ENCODE measurements at places on chromosomes 6 and 20.

GRCh38 chr6:153493501-153493900, 362.4 kb upstream of the RGS17 start:
- no peak for DNase-seq

DNA sequence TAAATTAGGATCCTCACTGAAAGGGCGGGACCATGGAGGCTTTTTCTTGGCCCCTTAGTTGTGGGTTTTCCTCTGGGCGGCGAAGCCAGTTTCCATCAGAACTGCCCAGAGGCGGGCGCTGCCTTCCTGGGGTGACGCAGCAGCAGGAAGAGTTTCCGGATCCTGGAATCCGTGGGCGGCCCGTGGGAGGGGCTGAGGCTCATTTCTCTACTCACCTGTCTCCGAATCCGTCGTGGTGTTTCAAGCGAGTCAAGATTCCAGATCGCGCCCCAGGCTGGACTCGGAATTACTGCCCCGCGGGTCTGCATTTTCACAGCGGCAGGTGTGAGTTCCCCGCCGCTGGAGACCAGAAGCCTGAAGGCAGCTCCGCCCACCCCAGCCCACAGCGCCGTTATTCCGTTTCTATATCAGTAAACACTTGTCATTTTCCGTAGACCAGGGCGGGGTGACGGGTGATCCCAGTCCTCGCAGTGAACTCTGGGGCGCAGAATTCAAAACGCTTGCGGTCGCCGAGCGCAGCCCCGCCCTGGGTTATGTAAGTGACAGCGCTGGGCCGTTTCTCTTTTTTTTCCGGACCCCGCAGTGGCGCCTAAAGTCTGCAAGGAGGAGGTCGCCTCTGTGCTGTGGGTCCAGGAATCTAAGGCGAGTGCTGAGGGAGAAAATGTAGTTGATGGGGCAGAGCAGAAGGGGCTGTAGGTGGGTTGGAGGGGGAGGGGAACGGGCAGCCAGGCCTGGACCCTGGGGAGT, 27.2 kb upstream of the POU5F1 start:
- no peak for DNase-seq

GRCh38 chr20:50844430-50845100, 49.7 kb downstream of the BCAS4 start:
- peak; percentile 85 for DNase-seq

DNA sequence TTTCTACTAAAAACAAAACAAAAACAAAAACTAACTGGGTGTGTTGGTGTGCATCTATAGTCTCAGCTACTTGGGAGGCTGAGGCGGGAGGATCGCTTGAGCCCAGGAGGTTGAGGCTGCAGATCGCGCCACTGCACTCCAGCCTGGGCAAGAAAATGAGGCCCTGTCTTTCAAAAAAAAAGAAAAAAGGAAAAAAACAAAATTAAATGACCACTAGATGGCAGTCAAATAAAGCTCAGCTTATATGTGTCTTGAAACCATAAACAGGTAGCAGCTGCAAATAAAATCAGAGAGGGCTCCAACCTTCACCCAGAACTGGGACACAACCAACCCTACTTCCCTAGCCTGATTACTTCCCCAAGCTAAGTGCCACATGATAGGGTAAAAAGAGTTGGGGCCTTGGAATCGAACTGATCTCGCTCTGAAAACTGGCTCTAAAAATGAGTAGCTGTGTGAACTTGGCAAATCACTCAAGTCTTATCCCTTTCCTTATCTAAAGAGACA, 67.1 kb upstream of the ADGRF4 start:
- DNase-seq = no peak

GRCh38 chr20:53954723-53955658, 115.4 kb downstream of the BCAS1 start:
- no peak for DNase-seq

- no peak for DNase-seq
These were observed 94.6 kb downstream of the ARMC2 start for GRCh38 chr6:108942556-108943492.

DNA sequence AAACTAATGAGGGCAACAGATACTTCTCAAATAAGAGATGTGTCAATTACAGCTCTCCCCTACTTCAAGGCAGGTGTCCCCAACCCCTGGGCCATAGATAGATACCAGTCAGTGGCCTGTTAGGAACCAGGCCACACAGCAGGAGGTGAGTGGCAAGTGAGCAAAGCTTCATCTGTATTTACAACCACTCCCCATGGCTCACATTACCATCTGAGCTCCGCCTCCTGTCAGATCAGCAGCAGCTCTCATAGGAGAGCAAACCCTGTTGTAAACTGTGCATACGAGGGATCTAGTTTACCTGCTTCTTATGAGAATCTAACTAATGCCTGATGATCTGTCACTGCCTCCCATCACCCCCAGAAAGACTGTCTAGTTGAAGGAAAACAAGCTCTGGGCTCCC, 422.1 kb downstream of the GJA1 start:
- no peak for DNase-seq

GRCh38 chr6:223763-224162, 68.5 kb upstream of the DUSP22 start:
- DNase-seq = no peak

- DNase-seq = no peak
These were observed 18.2 kb downstream of the ERGIC3 start for GRCh38 chr20:35560105-35560511.

- no peak for DNase-seq
These were observed 727.9 kb upstream of the MAN1A1 start for GRCh38 chr6:120077489-120077888.

- DNase-seq = no peak
These were observed 244.8 kb upstream of the UFL1 start for GRCh38 chr6:96276856-96277255.

DNA sequence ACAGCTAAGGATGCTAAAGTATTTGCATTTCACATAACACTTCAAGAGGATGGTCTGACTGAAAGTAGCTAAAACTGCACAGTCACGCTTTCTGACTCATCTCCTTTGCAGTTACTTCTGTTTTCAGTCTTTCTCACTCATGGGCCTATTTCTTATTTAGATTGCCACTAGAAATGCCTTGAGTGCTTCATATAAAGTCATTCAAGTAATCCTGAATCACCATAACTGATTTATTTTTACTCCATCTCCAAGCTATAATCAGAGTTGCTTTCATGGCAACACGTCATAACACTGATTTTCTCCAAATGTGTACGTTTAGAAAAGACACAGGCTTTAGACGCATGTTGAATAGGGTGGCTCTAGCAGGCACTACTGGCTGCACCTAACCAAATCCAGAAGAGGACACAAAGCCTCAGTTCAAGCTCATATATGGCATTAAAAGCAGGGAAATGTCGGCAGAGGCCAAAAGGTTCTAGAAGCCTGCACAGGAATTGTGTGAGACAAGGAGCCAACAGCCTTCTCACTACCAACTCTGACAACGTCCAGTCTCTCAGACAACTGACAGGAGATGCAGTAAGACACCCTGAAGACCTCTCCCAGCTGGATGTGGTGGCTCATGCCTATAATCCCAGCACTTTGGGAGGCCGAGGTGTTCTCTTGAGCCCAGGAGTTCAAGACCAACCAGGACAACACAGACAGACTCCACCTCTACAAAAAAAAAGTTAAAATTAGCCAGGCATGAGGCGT, 64.1 kb upstream of the BEND6 start:
- DNase-seq = peak; percentile 71

DNA sequence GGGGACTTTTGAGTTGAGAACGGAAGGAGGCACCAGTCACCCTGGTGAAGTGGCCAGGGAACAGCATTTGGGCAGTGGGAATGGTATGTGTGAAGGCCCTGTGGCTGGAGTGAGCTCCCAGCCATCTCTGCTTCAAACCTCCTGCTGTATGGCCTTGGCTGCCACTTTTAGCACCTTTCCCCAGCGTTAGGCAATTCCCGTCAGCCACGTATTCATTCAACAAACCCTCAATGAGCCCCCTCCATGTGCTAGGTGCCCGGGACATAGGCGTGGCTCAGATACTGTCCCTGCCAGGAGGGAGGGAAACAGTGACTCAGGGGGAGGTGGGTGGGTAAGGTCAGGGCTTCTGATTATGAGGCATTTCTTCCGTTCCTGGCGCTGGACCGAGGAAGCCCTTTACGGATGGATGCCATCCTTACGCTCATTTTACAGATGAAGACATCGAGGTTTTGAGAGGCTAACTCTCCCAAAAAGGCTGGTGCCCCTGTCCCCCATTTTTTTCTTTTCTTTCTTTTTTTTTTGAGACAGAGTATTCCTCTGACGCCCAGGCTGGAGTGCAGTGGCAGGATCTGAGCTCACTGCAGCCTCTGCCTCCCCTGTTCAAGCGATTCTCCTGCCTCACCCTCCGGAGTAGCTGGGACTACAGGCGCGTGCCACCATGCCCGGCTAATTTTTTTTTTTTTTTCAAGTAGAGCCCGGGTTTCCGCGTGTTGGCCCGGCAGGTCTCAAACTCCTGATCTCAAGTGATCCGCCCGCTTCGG, 37.5 kb downstream of the SRC start:
- DNase-seq = no peak

DNA sequence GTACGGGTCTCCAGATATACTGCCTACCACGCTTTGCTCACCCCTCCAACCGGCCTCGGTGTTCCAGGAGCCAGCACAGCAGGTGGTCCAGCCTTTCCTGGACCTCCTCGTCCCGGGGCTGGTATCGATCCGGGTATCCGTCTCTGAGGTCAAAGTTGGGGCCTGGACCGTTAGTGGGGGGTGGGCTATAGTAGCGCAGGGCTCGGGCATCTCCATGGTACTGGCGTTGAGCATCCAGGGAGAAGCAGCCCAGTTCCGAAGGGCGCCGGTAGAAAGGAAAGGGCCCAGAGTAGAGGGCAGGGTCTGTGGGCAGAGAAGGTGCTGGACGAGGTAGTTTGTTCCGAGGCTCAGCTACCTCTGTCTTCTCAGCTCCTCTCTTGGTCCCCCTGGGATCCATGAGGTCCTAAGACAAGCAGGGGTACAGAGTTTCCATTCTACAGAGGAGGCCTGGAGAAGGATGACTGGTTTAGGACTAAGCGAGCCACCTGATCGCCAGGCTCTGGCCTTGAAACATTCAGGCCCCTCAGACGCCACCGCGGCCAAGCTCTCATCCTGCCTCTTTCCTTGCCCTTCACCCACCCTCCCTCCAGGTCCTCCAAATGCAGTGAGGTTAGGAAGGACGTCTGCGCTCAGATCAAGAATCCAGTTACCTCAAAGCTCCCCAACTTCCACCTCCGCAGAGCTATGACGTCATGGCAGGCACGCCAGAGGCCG, 502 bp downstream of the DXO start:
- DNase-seq = no peak

DNA sequence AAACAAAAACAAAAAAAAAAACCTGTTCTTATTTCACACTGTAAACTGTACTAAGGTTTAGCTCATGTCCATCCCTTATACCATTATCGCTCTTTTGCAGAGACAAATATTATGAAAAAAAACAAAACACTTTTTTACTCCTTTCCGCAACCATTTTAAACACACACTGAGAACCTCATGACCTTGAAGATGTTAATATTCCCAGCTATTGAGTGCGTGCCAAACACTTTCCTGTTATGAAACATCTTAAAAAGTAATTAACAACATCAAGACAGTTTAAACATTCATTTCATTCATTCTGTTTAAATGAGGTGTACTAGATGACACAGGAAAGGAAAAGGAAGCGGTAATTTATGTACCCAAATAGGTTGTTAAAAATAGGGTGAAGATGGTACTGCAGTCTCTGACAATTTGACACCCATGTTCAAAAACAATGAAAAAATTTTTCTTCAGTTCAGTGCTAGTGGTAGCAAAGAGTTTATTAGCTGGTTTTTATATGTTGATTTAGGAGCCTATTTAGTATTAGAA, 3.9 kb upstream of the ARHGAP18 start:
- no peak for DNase-seq

DNA sequence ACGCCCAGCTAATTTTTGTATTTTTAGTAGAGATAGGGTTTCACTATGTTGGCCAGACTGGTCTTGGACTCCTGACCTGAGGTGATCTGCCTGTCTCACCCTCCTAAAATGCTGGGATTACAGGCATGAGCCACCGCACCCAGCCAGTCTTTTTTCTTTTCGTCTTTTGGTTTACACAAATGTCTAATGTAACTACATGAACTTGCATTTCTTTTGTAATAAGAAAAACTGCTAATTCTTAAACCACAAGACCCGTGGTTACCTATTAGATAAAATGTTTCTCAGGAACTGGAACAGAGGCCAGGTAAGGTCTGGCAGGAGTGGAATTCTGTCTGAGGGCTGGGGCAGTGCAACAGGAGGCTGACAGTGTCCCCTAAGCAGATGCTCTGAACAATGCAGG, 32.7 kb upstream of the GSTA3 start:
- DNase-seq = no peak

GRCh38 chr6:114366899-114367298, 24.1 kb upstream of the HS3ST5 start:
- no peak for DNase-seq

GRCh38 chr20:56693217-56693616, 64.1 kb downstream of the TFAP2C start:
- no peak for DNase-seq

DNA sequence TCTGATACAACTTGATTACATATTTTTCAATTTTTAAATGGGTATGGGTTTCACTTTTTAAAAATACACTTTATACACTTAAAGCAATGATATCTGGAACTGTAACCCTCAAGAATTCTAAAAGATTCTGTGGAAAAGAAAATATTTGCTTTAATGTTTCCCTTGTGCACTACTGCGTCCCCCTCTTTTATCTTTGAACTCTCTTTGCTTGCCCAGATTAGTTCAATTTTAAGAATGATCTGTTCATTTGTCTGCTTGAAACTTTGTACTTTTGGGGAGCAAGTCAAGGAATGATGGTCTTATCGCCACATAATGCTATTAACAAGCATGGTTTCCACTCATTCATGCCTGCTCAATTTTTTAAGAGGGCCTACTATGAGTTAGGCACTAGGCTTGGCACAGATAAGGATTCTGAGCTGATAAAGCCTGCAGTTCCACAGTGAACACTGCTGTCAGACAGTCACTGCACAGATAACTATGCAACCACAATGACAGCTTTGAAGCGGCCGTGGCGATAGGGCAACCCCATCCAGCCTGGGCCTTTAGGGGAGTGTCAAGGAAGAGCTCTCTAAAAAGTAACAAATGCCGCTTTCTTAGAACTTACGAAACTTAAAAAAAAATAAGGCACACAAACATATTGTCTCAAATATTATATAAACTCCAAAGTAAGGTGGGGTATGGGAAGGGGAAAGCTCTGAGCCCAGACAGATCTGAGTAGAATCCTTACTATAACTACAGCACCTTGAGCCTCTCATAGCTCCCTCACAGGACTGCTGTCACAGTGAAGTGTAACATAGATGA, 29.7 kb downstream of the FYN start:
- DNase-seq = no peak

DNA sequence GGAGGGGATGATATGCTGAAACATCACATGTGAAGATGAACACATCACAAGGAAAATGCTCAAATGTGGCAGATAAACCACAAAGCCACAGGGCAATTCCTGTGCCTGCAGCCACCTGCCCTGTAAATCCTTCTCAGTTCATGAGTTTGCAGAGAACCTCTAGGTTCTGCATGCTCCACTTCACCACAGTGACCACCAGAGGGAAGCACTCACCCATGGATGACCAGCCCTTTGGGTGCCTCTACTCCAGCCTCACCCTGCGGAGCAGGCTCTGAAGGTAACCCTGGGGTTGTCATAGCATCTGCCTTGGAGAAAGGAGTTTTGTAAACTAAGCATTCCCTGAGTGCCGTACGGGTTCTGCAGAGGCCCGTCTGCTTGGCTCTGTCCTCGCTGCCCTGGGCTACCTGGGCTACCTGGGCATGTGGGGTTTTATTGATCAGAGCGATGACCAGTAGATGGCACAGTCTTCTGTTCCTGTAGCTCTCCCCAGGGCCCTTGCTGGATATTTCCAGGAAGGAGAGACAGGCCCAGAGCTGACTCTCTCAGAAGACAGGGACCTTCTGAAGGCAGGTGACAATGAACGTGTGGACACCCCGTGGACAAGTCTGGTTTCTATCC, 31.7 kb upstream of the CST1 start:
- DNase-seq = no peak

GRCh38 chr6:137084865-137085617, 40.3 kb upstream of the IL20RA start:
- no peak for DNase-seq

Measured in non-pigmented ciliary epithelial cell (primary cell).